ENCODE measurements at places on chromosomes 2 and 18. TPM values are rescaled to one million over a fixed set of nuclear protein-coding genes. Genes with fewer than 3 reads are reported as not detected.

GRCh38 chr18:68548904-68549870, 165.7 kb downstream of the TMX3 start:
- no peak for DNase-seq
- H3K27me3 ChIP-seq, result no peaks in the 10 kb centered on the region
- H3K27ac ChIP-seq, result no peak overlapping the region
- no peaks in the 10 kb centered on the region for H3K4me1 ChIP-seq
- no peak overlapping the region for H3K4me3 ChIP-seq

The FER1L5 gene
- total RNA-seq, result not detected

The IL37 gene
- not detected for total RNA-seq

The CYRIA gene
- total RNA-seq, result 3.1 TPM

DNA sequence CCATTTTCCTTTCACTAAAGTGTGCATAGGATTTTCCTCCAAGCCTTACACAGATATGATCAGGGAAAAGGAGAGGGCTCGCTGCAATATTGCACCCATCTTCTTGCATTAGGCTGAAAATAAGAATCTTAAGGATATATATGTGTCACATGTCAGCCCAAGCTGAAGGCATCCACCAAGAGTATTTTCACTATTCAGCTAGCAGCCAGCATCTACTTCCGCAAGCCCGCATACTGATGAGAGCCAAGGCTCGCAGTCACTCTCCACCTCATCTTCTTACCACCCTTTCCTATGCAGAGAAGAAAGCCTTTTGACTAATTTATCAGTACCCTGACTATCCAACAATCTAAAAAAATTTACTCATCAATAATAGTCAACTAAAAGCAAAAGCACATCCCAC, 6.1 kb downstream of the TMEM163 start:
- H3K27me3 ChIP-seq, result peaks cover 18% of the 10 kb centered on the region
- H3K4me3 ChIP-seq, result no peak overlapping the region
- H3K36me3 ChIP-seq, result no peaks in the 10 kb centered on the region
- no peak overlapping the region for H3K27ac ChIP-seq
- no peaks in the 10 kb centered on the region for H3K4me1 ChIP-seq

DNA sequence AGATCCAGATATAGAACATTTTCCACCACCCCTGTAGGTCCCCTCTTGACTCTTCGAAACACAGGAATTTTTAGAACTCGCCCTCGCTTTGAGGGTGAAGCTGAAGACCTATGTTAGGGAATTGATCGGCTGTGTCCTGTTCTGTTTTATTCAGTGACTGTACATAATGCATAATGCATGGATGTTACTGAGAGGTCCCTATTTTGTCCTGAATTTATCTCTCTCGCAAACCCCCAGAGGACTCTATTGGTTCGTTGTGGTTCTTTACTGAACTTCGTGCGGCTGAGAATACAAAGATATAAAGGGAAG, 431 bp upstream of the EIF5B start:
- H3K27ac ChIP-seq, result peak overlapping the region; percentile 99
- H3K36me3 ChIP-seq, result peaks cover 8% of the 10 kb centered on the region
- DNase-seq, result no peak
- peaks cover 28% of the 10 kb centered on the region for H3K4me1 ChIP-seq
- H3K27me3 ChIP-seq, result no peaks in the 10 kb centered on the region
- H3K4me3 ChIP-seq, result peak overlapping the region; percentile 98

GRCh38 chr2:196639180-196640030, at the start of gene CCDC150:
CCDC150 (plus strand) TSS chr2:196639715; CDS start chr2:196639767, 52 bp downstream.
- DNase-seq, result peak; percentile 91
- H3K4me1 ChIP-seq, result no peaks in the 10 kb centered on the region
- H3K36me3 ChIP-seq, result no peaks in the 10 kb centered on the region
- peak within 1 kb of the TSS; percentile 48 for H3K27ac ChIP-seq
- peak within 1 kb of the TSS; percentile 77 for H3K4me3 ChIP-seq

- H3K36me3 ChIP-seq, result no peaks in the 10 kb centered on the region
- no peak overlapping the region for H3K4me3 ChIP-seq
- H3K4me1 ChIP-seq, result no peaks in the 10 kb centered on the region
- no peak for DNase-seq
Observed at GRCh38 chr2:9765611-9766531, 77.4 kb upstream of the TAF1B start.

The ATP6V1C2 gene
- 0.14 TPM for total RNA-seq

- no peaks in the 10 kb centered on the region for H3K36me3 ChIP-seq
- peak overlapping the region; percentile 85 for H3K27ac ChIP-seq
- H3K4me3 ChIP-seq, result peak overlapping the region; percentile 82
- peaks cover 10% of the 10 kb centered on the region for H3K4me1 ChIP-seq
- no peaks in the 10 kb centered on the region for H3K27me3 ChIP-seq
Observed at GRCh38 chr18:57630754-57631595, 9.3 kb upstream of the NARS1 start.

The APLF gene
- total RNA-seq, result 3.8 TPM

DNA sequence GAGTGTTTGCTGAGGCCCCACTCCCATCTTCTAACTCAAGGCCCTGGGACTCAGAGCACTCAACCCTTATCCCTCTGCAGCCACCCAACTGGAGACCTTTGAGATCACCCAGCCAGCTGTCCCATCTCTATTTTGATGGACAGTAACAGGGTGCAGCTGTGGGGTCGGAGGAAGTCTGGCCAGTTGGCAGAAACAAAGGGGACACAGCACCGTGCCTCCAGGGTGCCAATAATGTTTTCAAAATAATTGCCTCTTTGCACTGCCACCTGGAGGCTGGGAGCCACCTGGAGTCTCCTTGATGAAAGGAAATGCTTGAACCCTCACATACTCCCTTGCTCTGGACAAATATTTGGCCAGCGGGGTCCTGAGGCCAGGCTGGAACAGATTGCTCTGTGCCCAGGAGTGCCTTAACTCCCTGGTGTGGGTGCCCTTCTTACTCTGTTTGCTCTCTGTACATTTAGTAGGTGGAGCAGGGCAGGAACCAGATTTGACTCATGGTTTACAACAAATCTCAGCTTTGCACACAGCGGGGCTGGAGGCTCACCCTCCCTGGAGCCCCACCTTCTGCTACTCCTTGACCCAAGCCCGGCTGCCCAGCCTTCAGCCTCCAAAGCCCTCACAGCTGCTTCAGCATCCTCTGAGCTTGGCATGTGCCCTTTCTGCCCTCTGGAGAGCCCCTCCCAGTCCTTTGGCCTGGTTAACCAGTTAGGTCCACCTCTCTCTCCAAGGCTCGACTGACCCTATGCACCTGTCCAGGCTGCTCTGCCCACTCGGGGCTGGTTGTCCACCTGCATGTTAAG, 17.2 kb downstream of the MAL start:
- H3K4me1 ChIP-seq, result no peaks in the 10 kb centered on the region
- H3K27me3 ChIP-seq, result no peaks in the 10 kb centered on the region
- no peak overlapping the region for H3K27ac ChIP-seq
- no peak for DNase-seq

The CTNNA2 gene
- not detected for total RNA-seq

The CXCR2 gene
- 0.47 TPM for total RNA-seq

- no peak overlapping the region for H3K27ac ChIP-seq
- no peaks in the 10 kb centered on the region for H3K36me3 ChIP-seq
- H3K27me3 ChIP-seq, result no peaks in the 10 kb centered on the region
- DNase-seq, result no peak
- H3K4me1 ChIP-seq, result no peaks in the 10 kb centered on the region
Observed at GRCh38 chr18:7584646-7585275, 17.6 kb downstream of the PTPRM start.

DNA sequence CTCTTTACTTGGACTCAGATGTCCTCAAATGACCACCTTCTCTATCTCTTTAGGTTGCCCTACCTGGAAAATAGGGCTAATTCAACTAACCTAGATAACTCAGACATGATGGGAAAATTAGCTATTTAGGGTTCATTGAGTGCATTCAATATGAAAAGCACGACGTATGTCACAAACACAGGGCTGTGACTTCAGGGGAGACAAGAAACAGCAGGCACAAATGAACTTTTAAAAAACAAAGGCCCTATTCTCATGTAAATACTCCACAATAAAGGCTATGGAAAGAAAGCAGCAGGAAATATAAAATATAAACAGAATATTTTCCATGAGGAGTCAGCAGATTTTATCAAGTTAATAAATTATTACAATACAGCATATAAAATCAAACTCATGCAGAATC, 97.8 kb downstream of the SS18 start:
- DNase-seq, result no peak
- no peak overlapping the region for H3K4me3 ChIP-seq
- no peaks in the 10 kb centered on the region for H3K27me3 ChIP-seq
- no peaks in the 10 kb centered on the region for H3K4me1 ChIP-seq
- no peak overlapping the region for H3K27ac ChIP-seq

- no peaks in the 10 kb centered on the region for H3K27me3 ChIP-seq
- no peak overlapping the region for H3K27ac ChIP-seq
- no peak overlapping the region for H3K4me3 ChIP-seq
- no peaks in the 10 kb centered on the region for H3K36me3 ChIP-seq
- H3K4me1 ChIP-seq, result no peaks in the 10 kb centered on the region
Observed at GRCh38 chr2:217370391-217370790, 510.5 kb upstream of the TNP1 start.

- no peaks in the 10 kb centered on the region for H3K27me3 ChIP-seq
- no peaks in the 10 kb centered on the region for H3K4me1 ChIP-seq
- H3K4me3 ChIP-seq, result no peak overlapping the region
- no peak for DNase-seq
Observed at GRCh38 chr2:54360055-54360792, 95.9 kb upstream of the SPTBN1 start.

GRCh38 chr2:158194229-158194628, 92.6 kb downstream of the UPP2 start:
- no peak for DNase-seq
- H3K27ac ChIP-seq, result no peak overlapping the region
- no peak overlapping the region for H3K4me3 ChIP-seq
- no peaks in the 10 kb centered on the region for H3K27me3 ChIP-seq
- no peaks in the 10 kb centered on the region for H3K36me3 ChIP-seq
- peaks cover 6% of the 10 kb centered on the region for H3K4me1 ChIP-seq

The TRABD2A gene
- total RNA-seq, result 10.3 TPM

The PDCD1 gene
- 0.25 TPM for total RNA-seq

The CCDC150 gene
- total RNA-seq, result 5.7 TPM

The GALNT13 gene
- not detected for total RNA-seq

GRCh38 chr2:15733867-15734673, 142.4 kb downstream of the DDX1 start:
- H3K27me3 ChIP-seq, result no peaks in the 10 kb centered on the region
- no peak for DNase-seq
- peaks cover 2% of the 10 kb centered on the region for H3K4me1 ChIP-seq
- H3K36me3 ChIP-seq, result no peaks in the 10 kb centered on the region
- H3K27ac ChIP-seq, result no peak overlapping the region
- no peak overlapping the region for H3K4me3 ChIP-seq

DNA sequence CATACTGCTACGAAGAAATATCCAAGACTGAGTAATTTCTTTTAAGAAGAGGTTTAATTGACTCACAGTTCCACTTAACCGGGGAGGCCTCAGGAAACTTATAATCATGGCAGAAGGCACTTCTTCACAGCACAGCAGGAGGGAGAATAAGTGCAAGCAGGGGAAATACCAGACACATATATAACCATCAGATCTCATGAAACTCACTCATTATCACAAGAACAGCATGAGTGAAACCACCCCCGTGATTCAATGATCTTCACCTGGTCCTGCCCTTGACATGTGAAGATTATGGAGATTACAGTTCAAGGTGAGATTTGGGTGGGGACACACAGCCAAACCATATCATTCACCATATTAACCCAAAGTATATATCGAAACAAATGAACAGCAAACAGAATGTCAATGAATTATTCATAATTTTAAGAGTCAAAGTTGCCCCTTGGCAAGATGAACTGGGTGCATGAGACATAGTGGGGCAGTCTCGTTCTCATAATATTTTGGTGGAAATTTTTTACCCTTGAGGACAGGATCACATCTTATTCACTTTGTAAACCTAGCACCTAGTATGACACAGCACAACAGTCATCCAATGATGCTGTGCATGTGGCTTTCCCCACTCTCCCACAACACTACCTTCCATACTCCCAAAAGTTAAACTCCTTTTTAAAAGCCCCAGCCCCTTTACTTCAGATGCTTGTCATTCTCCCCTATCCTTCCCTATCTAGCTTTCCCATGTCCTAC, 425.3 kb downstream of the ZEB2 start:
- no peaks in the 10 kb centered on the region for H3K36me3 ChIP-seq
- no peak for DNase-seq
- no peaks in the 10 kb centered on the region for H3K27me3 ChIP-seq
- H3K27ac ChIP-seq, result no peak overlapping the region

DNA sequence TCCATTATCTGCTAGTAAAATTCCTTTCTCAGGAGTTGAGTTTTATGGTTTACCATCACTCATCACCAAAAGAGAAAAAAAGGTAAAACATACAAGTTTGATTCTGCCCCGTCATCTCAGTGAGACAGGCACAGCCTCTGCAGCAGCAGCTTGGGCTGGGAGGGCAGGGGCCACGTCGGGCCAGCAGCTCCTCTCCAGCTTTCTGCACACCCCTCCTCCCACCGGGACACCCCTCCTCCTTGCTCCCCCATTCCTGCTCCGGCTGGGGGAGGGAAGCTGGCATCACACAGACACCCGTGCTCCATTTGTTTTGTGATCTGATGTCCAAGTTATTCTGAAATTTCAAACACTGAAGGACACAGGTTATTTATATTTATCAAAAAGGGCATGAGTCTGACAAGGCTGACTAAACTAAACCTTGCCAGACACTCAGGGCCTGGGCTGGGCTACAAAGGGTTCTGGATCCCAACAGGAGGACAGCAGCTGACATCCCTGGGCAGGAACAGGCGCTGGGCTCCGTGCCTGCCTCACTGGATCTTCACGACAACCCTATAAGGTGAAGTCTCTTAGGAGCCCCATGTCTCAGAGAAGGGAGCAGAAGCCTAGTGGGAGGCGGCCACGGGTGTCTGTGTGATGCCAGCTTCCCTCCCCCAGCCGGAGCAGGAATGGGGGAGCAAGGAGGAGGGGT, 71.4 kb downstream of the HDAC4 start:
- peak overlapping the region; percentile 58 for H3K27ac ChIP-seq
- H3K4me1 ChIP-seq, result peaks cover 34% of the 10 kb centered on the region
- H3K36me3 ChIP-seq, result no peaks in the 10 kb centered on the region
- H3K4me3 ChIP-seq, result no peak overlapping the region
- H3K27me3 ChIP-seq, result no peaks in the 10 kb centered on the region

- peaks cover 5% of the 10 kb centered on the region for H3K4me1 ChIP-seq
- no peaks in the 10 kb centered on the region for H3K27me3 ChIP-seq
Observed at GRCh38 chr2:142862299-142862698, 15.2 kb upstream of the KYNU start.

GRCh38 chr2:200968162-200968561, 4.7 kb upstream of the ORC2 start:
- no peaks in the 10 kb centered on the region for H3K27me3 ChIP-seq
- no peaks in the 10 kb centered on the region for H3K4me1 ChIP-seq
- no peaks in the 10 kb centered on the region for H3K36me3 ChIP-seq
- no peak overlapping the region for H3K4me3 ChIP-seq
- no peak for DNase-seq
